ENCODE measurements at places on chromosomes 1 and 21.

DNA sequence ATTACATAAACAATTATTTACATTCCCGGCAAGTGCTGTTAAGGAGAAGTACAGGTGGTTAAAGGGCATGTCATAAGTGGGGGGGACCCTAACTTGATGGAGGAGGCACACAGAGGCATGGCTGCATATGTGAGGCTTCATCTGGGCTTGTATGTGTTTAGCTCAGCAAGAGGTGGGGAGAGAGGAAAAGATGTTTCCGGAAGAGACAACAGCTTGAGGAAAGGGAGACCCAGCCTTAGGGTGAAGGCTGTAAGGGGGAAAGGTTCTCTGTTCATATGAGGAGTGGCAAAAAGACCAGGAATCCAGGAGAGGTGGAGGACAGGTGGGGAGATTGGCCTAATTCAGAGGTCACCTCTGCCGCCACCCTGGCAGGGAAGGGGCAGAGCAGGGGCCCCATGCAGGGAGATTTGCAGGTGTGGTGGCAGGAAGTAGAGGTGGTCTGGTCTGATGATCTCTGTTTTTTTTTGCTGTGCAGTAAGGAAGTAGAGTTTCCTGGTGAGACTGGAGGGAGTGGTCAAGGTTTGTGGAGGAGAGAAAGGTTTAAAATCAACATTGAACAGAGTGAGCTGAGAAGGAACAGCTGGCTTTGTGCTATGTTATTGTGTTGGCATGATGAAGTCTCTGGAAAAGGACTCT lies 9.0 kb downstream of the TRAF5 start:
- no peak for DNase-seq

DNA sequence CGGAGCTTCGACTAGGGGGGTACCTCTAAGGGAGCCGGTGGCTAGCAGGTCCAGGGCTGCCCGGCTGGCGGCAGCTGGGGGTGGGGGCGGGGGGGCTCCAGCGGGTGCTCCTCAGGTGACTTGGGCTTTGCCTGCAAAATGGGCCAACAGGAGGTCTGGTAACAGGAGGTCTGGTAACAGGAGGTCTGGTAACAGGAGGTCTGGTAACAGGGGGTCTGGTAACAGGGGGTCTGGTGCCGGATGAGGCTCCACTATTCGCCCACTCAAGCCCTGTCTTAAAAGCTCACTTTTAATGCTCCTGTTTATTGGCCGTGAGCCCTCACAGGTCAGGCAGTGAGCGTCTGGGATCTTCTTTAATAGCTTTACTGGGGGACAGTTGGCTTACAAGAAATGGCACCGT lies 40.4 kb upstream of the ACTRT2 start:
- peak; percentile 1 for DNase-seq

GRCh38 chr1:100353988-100354387 lies 1.7 kb downstream of the CDC14A start:
- no peak for DNase-seq

GRCh38 chr1:64215576-64215975 lies 12.2 kb downstream of the UBE2U start:
- no peak for DNase-seq

GRCh38 chr1:172394811-172395210 lies 25.7 kb upstream of the C1orf105 start:
- DNase-seq: no peak

GRCh38 chr1:210358626-210359025 lies 29.9 kb downstream of the HHAT start:
- DNase-seq: no peak

- DNase-seq: no peak
Measured at GRCh38 chr1:227735539-227736285, 477 bp downstream of the SNAP47 start.

- DNase-seq: peak; percentile 57
Measured at GRCh38 chr1:156025876-156026275, 5.1 kb upstream of the SSR2 start.

- DNase-seq: peak; percentile 80
Measured at GRCh38 chr1:159936273-159936904, 9.0 kb downstream of the IGSF9 start.

GRCh38 chr1:204670152-204670927 lies 15.2 kb downstream of the LRRN2 start:
- no peak for DNase-seq

DNA sequence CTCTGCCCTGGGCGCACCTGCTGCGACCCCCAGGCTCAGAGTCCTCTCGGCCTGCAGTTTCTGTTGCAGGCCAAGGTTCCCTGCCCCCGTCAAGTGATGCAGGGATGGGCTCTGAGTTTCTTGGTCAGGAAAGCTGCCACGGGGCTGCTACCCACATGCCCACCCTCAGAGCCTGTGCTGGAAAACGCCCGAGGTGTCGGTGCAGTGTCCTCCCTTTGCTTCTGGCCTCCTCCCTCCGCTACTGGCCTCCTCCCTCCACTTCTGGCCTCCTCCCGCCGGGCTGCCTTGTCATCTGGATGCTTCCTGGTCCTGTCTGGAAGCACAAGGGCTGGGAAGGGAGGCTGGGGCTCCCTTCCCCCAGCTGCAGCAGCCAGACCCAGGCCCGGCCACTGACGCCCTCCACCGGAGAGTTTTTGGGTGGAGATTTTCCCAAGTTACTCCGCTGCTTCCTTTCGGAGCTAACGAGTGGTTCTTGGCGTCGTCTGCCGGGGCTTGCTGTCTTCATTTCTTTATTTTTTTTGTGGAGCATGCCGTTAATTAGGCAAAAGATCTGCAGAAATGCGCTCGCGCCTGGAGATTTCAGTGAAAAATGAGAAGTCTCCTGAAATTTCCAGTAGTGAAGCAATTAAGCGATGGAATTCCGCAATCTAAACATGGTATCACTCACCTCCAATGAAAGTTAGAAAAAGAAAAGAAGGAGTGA lies 17.4 kb downstream of the PRDM16 start:
- DNase-seq: no peak

DNA sequence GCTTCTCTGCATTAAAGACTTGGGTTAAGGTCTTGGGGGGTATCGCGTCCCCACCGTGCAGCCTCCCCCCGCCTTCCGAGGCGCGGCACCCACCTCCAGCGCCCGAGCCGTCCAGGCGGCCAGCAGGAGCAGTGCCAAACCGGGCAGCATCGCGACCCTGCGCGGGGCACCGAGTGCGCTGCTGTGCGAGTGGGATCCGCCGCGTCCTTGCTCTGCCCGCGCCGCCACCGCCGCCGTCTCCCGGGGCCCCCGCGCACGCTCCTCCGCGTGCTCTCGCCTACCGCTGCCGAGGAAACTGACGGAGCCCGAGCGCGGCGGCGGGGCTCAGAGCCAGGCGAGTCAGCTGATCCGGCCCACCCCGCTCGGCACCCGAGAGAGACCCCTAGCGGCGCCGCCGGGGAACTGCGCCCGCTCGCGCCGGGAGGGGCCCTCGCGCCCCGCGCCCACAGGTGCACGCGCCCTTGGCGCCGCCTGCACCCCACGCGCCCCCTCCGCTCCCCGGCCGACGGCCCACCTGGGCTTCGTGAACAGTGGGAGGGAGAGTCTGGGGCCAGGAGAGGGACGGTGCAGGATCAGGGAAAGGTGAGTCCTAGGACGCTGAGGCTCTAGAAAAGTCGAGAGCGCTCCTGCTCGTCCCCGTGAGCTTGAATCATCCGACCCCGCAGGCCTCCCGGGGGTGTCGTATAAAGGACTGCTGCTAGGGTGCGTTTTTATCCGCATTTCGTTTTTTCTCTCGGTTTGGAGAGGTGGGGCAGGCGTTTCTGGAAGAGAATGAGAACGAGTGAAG lies at the start of gene APP:
APP (minus strand) TSS at position 300 of the 787 bp plus-strand sequence; CDS start at position 150, 150 bp downstream.
- peak; percentile 88 for DNase-seq

DNA sequence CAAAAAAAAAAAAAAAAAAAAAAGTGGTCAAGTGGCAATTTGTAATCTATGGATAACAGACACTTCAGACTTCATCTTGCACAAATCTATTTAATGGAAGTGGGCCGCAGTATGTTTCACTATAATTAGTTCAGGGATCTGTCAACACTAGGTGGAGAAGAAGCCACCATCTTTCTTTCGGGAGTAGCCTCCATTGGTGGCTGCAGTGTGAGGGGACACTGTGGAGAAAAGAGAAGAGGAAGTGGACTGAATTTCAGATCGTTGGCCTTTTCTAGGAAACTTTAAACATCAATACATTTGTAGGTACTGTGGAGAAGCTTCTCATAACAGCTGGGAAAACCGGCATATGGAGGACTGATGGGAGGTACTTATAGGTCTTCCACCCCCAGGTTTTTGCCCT lies 8.0 kb upstream of the ELAPOR1 start:
- DNase-seq: no peak

DNA sequence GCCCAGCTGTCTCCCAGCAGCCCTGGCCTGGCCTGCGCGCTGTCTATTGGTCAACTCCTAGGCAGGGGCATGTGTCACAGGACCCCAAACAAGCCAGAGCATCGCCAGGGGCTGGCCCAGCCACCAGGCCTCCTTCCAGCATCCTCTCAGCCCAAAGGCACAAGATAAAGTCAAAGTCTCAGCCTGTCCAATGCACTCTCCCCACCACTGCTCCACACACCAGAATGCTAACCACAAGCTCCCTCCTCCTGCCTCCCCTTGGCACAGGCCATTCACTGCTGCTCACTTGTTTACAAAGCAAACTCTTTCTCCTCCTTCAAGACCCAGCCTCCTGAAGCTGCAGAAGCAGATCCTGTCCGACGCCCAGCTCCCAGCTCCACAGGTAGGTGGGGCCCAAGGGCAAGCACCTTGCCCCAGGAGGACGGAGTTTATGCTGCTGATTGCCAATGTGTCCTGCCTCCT lies 133.4 kb downstream of the DMRTB1 start:
- DNase-seq: no peak

DNA sequence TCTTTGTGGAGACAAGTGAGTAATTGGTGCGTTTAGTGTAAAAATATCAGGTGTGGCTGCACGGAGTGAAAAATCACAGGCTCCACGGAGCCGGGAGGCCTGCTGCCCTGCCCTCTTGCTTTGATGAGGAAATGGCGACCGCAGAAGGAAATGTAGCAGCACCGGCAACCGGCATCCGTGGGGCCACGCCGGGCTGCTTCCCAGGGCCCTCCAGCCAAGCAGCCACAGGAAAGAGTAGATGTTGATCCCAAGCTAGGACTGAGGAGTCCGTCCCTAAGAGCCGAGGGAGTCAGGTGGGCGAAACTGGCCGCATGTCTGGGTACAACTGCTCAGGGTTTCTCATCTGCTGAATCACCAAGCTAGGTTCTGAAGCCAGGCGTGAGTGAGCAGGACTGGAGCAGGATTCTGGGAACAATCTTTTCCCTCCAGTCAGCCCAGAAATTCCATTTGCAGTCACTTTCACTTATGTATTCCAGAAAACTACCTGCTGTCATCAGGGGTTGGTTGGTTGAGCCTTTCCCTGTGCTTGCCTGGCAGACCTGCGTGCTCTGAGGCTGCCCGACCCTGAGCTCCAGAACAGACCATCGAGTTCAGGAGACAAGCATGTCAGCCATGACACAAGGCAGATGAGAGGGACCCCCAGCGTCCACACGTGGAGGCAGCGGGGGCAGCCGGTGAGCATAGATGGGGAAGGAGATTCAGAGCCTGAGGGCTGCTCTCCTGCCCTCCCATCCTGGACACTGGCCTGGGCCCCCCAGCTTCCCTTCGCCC lies 5.8 kb upstream of the ITGB2 start:
- no peak for DNase-seq

DNA sequence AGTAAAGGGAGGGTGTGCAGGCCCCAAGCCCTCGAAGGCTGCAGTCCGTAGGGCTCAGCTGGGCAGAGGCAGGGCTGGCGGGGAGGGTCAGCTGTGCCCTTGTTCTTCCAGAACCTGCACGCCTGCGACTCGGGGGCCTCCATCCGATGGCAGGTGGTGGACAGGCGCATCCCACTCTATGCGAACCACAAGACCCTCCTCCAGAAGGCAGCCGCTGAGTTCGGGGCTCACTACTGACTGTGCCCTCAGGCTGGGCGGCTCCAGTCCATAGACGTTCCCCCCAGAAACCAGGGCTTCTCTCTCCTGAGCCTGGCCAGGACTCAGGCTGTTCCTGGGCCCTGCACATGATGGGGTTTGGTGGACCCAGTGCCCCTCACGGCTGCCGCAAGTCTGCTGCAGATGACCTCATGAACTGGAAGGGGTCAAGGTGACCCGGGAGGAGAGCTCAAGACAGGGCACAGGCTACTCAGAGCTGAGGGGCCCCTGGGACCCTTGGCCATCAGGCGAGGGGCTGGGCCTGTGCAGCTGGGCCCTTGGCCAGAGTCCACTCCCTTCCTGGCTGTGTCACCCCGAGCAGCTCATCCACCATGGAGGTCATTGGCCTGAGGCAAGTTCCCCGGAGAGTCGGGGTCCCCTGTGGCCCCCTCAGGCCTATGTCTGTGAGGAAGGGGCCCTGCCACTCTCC lies 13.6 kb upstream of the LRRC3 start:
- no peak for DNase-seq

GRCh38 chr1:223738465-223739365 lies 26.4 kb downstream of the CAPN2 start:
- DNase-seq: no peak

DNA sequence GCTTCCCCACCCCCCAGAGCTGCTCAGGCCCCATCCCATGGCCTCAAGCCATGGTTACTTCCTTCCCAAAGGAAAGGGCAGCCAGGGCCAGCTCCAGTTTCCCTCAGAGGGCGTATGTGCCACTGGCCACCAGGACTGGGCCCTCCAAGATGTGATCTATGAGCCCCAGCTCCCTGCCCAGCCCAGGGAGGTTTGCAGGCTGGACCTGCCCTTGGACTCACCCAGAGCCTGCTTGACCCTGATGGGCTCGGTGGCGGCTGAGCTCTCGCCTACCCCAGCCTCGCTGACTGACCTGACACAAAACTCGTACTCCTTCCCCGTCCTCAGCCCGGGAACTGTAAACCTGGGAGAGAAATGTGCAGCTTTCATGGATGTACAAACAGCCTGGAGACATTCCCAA lies 29.6 kb downstream of the MYOM3 start:
- DNase-seq: no peak

GRCh38 chr1:168468042-168468809 lies 75.6 kb downstream of the XCL2 start:
- DNase-seq: no peak

DNA sequence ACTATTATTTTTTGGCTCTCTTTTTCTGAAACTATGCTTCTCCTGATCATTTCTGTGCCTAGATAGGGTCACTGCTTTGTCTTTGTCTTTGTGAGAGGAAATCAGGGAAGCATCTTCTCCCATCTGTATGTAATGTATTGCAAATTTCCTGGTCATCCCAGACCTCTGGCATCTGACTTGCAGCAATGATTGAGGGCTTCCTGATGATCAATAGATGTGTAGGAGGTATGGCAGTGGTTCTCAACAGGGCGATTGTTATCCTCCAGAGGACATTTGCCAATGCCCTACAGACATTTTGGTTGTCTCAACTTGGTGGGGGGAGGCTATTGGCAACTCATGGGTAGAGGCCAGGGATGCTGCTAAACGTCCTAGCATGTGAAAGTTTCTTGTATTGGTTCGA lies 64.7 kb downstream of the RGL1 start:
- no peak for DNase-seq

GRCh38 chr1:95475686-95476457 lies 241.9 kb downstream of the RWDD3 start:
- no peak for DNase-seq

Measured in stimulated activated naive CD8-positive, alpha-beta T cell treated with anti-CD3 and anti-CD28 coated beads, Interleukin-15, amount 100 ng/mL, for 72 hours (primary cell).